Stimulated activated CD8-positive, alpha-beta memory T cell treated with anti-CD3 and anti-CD28 coated beads, Interleukin-4, amount 100 ng/mL, for 1 hour (primary cell): ENCODE measurements at places on chromosomes 1 and 21.
A peak's percentile ranks its signal among the peaks of the same experiment; 100 is the strongest.

DNA sequence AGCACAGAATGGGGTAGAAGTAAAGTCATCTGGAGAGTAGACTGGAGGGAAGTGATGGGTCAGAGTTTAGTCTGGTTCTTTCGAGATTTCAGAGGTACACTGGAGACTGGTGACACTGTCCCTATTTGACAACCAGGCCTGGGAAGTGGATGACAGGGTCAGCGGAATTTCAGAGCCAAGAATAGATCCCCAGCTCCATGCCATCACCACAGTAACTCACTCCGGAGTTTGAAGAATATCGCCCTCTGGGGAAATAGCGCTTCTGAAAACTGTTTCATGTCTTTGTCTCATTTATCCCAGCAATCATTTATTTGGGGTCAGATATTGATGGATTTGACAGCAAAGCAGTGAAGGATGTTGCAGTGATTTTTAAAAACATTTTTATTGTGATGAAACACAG is 7.6 kb upstream of the NFASC start:
- no peak for DNase-seq

DNA sequence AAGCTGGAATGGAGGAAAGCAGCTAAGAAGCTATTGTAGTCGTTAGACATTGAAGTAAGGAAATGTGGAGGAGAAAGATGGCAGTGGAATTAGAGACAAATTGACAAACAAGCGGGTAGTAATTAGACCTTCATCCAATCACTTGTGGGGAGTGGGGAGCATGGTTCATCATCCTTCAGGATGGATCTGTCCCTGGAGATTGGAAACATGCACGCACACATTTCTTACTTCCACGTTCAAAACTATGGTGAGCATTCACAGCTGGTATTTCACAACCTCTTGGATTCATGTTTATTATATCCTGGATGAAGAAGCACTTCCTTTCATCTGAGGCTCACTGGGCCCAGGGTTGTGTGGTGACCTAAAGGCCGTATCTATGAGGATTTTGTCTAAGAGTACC is 188.1 kb downstream of the ST6GALNAC3 start:
- DNase-seq = no peak

DNA sequence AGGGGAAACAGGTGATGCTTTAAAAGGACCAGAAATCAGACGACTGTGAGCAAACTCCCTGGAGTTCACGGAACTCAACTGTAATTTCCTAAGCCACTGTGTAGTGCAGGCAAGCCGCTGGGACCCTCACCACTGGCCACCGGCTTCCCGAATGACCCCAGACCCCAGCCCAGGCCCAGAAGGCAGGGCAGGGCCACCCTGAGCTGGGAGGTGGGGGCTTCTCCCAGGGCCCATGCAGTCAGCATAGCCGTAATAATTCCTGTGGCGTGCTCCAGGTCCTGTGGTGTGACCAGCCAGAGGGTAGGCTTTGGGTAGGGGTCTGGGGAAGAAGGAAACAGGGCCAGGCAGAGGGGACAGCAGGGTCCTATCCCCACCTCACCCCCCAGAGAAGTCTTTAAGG is 3.5 kb upstream of the ARF1 start:
- DNase-seq = no peak

DNA sequence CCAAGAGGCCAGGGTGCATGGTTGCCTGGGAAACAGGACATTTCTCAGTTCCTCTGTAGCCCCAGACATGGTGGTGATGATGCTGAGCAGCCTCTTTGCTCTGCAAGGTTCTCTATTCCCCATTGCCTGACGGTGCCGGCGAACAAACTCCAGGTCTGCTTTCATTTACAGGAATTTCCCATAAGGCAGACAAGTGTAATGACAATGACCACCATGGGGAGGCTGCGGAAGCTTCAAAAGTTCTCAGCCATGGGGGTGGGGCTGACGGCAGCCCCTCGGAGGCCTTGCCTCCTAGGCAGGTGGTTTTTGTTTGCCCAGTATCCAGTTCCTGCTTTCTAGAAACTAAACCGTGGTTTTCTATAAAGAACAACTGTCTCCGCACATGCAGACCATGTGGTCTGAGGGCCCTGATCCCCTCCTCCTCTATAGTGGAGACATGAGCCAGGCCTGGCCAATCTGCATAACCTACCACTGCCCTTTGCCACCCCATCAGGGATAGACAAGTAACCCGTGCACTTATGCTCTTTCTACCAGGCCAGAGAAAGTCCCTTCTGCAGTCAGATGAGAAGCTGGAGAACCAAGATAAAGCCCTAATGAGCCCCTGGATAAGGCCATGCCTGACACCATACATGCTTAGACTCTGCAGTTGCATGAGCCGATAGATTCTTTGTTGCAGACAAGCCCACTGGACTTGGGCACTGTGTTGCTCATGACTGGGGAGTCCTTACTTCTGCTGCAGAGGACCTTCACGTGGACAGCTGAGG is 54.1 kb downstream of the LDLRAD2 start:
- DNase-seq = no peak

GRCh38 chr1:198117267-198117666 is 39.5 kb upstream of the NEK7 start:
- no peak for DNase-seq

DNA sequence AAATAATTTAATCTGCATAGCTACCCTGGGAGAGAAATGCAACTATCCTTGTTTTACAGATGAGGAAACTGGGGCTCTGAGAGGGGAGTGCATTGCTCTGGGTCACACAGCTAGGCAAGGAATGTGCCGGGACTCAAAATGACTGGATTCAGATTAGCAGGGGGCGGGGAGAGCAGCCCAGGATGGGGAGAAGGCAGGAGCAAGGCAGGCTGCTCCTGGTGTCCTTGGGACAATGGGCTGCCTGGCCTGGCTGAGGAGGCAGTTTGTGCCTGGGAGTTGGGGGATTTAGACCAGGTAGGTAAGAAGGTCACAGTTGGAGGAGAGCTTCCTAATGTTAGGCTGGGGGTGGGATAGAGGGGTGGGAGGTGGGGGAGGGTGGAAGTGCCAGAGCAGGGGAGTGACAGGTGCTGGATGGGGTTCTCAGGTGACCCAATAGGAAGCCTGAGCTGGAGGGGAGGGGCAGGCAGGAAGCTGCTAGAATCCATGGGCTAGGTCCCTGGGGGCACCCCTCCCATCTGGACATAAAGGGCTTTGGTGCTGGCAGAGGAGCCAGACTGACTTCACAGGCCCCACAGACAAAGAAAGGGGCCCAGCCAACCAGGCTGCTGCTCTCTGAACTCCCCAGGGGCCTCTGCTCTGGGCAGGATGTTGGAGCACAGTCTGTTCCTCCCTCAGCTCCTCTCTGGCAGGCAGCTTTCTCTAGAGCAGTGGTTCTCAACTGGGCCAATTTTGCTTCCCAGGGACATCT is 29.0 kb downstream of the TRIM62 start:
- DNase-seq = no peak

GRCh38 chr1:114021665-114022099 is 42.4 kb downstream of the OLFML3 start:
- no peak for DNase-seq

GRCh38 chr1:179889589-179889988 is 7.5 kb downstream of the TOR1AIP1 start:
- DNase-seq = no peak

GRCh38 chr1:7012461-7012924 is 227.2 kb downstream of the CAMTA1 start:
- DNase-seq = no peak

DNA sequence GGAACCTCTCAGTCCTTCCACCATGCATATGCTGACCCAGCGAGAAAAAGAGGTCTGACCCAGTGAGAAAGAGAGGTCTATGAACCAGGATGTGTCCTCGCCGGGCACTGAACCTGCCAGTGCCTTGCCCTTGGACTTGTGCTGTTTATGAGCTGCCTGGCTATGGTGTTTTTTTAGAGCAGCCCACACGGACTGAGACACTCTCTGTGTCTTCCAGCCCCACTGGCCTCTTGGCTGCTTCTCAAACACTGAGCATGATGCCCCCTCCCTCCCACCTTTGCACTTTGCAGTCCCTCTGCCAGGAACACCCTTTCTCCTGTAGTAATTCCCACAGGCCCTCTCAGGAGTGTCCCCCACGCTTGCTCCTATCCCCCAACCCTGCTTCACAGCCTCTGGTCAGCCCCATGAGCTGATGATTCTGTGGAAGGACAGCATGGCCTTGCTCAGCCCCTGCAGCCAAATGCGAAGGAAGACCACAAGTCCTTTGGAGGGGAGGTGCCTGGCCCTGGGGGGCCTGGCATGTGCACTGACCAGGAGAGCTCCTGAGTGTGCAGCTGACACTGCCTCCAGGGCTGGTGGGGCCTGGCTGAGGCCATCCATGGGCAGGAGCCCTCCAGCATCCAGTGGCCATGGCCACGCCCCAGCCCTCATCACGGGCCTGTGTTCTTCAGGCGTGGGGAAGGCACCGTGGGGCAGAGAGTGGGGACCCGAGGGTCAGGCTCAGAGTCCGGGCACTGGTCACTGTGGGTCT is 23.8 kb downstream of the WNT3A start:
- DNase-seq = no peak

GRCh38 chr1:9275567-9276034 is 17.1 kb upstream of the SPSB1 start:
- no peak for DNase-seq

DNA sequence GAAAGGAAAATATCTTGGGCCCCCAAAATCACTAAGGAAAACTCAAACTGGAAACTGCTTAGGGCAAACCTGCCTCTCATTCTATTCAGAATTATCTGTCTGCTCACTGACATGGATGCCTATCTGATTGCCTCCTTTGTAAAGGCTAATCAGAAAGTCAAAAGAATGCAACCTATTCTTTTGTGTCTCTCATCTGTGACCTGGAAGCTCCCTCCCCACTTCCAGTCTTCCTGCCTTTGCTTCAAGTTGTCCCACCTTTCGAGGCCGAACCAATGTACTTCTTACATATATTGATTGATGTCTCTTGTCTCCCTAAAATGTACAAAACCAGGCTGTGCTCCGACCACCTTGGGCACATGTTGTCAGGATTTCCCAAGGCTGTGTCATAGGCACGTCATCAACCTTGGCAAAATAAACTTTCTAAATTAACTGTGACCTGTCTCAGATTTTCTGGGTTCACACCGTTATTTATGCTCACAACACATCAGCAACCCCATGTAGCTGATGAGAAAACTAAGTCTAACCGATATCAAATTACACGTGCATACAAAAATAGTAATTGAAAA is 302.3 kb upstream of the NRIP1 start:
- no peak for DNase-seq

DNA sequence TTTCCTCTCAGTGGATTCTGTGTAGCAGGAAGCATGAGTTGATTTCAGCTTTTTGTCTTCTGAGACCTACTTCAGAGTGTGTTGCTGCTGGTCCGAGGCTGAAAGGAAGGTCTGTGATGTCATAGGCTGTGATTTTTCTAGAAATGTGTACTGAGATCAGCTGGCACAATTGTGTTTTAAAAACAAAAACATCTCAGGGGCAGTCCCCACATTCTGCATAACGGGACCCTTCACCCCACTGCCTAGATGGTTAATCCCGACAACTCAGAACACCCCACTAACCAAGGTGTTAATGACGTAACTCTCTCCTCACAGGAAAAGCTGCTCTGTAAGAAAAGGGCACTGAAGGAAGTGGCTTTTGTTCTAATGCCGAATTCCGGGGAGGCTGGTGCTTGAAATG is 59.8 kb upstream of the PPP2R5A start:
- peak; percentile 8 for DNase-seq

- no peak for DNase-seq
These were observed 532 bp downstream of the RALGPS2 start for GRCh38 chr1:178725466-178726086.
